ENCODE measurements at places on chromosomes 4 and X.
A peak's percentile ranks its signal among the peaks of the same experiment; 100 is the strongest.

DNA sequence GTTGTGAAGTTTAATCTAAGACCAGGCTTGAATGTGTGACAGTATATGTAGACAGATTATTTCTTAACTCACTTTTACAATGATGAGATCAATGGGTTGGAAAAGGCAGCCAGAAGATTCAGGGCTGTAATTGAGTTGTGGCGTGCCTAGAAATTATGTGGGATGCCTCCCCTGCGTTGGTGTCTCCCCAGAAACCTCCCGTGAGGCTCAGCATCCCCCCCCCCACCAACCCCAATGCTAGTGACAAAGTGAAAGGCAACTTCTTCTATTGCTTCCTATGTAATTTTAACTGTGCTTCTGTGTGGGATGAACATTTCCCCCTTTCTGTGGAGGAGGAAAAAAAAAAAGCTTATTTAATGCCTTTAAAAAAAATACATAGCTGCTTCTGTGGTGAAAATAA is 297.9 kb downstream of the ARHGAP10 start:
- DNase-seq, result no peak

- DNase-seq, result no peak
Measured at GRCh38 chr4:11313157-11313943, 115.3 kb downstream of the HS3ST1 start.

- no peak for DNase-seq
Measured at GRCh38 chrX:72238183-72238582, 644 bp downstream of the ERCC6L start.

GRCh38 chrX:72305286-72306084 is at the start of gene CITED1:
Gene CITED1 (minus strand): TSS chrX:72305914. CDS start chrX:72302869, 3,045 bp downstream.
- DNase-seq, result peak; percentile 34

DNA sequence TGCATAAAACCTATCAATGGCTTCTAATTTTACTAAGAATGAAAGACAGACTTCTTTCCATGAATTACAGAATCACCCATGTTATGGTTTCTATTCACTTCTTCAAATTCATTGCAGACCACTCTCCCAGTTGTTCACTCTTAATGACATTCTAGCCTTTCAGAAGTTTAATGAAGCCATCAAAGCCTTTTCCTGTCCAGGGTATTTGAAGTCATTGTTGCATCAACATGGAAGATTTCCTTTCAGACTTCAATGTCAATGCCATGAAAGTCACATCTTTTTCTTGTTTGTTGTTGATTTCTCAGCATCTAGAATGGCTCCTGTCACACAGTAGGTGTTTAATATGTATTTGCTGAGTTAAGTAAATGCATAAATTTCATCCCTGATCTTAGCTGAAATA is 48.1 kb upstream of the ARSJ start:
- DNase-seq, result no peak

- DNase-seq, result no peak
Measured at GRCh38 chr4:7397206-7398103, 37.3 kb downstream of the PSAPL1 start.

All from GM20000 (cell line).